ENCODE measurements at places on chromosomes 7 and 10.

DNA sequence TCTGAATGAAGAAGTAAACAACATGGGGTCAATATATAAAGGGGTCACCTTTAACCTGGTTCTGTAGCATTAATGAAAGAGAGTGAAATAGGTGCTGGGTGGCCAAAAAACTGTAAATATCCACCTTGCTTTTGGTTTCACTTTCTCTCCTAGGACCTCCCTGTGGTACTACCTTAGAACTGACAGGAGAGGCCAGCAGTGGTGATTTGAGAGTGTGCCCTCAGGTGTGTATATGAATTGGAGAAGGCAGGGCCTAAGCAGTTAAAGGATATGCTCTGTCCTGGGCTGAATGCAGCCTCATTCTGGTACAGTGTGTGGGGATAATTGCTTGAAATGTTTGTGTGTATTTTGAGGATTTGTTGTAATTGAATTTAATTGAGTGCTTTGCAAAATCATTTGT lies 62.0 kb downstream of the BBS9 start:
- no peak for DNase-seq

DNA sequence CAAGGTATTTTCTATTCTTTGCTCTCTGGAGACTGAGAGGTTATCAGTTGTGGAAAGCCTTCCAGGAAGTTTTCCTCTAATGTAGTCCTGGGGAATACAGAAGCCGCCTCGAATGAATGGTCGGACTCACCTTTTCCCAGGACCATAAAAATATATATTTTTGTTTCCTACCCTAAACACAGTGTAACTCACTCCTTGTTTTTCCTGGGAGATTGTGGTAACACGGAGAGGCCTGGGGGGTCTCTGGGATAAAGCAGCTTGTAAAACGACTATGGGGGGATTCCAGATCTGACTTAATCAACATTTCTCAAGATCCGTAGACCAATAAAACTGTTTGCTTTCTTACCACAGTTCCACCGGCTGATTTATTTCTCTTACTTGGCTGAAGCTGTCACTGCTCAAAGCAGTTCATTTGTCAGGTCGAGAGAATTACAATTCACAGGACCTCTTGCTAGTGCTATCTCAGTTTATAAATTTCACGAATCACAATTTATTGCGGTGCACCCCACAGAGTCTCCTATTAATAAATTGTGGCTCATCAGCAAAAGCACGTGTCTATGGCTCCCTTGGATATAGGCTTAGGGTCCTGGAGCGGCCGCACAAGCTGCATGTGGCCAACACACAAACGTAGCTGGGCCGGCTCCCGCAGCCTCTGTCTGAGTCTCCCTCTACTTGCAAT lies 176.3 kb upstream of the BMPER start:
- DNase-seq, result no peak

- no peak for DNase-seq
These were observed 59.4 kb downstream of the MARCHF5 start for GRCh38 chr10:92350411-92350810.

DNA sequence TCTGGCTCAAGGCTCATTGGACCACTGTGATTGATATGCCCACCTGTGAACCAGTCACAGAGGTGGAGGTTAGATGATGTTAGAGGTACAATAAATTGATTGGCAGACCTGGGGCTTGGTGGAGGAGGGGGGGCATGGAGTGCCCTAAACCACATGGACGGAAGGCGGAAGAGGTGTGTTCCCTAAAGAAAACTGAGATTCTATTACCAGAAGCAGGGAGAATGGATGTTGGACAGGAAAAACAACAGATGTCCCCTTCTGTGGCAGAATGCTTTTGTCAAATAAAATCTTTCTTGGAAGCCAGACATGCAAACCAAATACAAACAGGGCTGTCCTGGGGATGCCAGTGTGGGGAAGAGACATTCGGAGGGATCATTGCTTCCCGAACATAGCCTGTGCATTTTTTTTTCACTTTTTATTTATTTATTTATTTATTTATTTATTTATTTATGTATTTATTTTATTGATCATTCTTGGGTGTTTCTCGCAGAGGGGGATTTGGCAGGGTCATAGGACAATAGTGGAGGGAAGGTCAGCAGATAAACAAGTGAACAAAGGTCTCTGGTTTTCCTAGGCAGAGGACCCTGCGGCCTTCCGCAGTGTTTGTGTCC lies 433.9 kb downstream of the RPS24 start:
- no peak for DNase-seq

- peak; percentile 40 for DNase-seq
These were observed 172.6 kb downstream of the FAM107B start for GRCh38 chr10:14601872-14602725.

DNA sequence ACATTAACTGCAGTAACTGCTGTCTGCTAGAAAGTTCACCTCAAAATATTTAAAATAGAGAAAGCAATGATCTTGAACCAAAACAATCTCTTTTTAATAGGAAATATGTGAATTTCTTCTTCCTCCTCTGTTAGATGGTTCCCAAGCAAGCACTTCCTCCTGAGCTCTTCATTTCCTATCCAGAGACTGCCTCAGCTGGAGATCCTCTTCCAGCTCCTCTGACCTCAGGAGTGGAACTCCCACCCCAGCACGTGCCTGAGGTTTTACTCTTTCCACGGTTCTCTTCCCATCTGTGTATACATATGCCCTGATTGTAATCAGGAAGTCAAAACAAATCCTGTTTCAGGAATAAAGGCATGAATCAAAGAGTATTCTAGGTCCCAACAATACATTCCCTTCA lies 5.6 kb downstream of the DENND11 start:
- DNase-seq, result no peak
